ENCODE measurements at places on chromosomes 11 and 22. TPM values are rescaled to one million over a fixed set of nuclear protein-coding genes. Genes with fewer than 3 reads are reported as not detected.

Gene GVQW3
- 3.0 TPM for polyA plus RNA-seq

Gene KRTAP5-1
- not detected for polyA plus RNA-seq

Gene CASP1
- polyA plus RNA-seq = 0.57 TPM

Gene POU2AF2
- polyA plus RNA-seq = not detected

Gene PLEKHB1
- 18.4 TPM for polyA plus RNA-seq

Gene OR10A2
- 0.46 TPM for polyA plus RNA-seq

Measured in Purkinje cell (primary cell).